Left lung (tissue), 14 donors: ENCODE measurements at places on chromosomes 4 and X. TPM values are rescaled to one million over a fixed set of nuclear protein-coding genes. Genes with fewer than 3 reads are reported as not detected.

Gene IL21
- not detected for polyA plus RNA-seq

DNA sequence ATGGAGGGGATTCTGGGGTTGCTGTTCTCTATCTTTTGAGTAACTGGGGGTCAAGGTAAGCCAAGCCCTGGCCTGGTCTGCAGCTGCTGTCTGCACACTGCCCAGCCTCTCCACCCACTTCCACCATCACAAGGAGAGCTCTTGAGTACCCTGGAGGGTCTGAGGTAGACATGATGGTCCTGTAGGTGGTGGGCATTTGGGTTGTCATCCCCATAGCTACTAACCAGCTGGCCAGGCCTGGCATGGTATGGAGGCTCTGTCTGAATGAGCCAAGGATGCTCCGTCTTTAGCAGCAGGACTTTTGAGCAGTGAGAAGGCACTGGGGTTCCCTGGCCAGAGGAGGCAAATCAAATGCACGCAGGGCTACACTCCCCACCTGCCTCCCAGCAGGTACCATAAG lies 82.7 kb downstream of the NHSL2 start:
- no peak for DNase-seq

DNA sequence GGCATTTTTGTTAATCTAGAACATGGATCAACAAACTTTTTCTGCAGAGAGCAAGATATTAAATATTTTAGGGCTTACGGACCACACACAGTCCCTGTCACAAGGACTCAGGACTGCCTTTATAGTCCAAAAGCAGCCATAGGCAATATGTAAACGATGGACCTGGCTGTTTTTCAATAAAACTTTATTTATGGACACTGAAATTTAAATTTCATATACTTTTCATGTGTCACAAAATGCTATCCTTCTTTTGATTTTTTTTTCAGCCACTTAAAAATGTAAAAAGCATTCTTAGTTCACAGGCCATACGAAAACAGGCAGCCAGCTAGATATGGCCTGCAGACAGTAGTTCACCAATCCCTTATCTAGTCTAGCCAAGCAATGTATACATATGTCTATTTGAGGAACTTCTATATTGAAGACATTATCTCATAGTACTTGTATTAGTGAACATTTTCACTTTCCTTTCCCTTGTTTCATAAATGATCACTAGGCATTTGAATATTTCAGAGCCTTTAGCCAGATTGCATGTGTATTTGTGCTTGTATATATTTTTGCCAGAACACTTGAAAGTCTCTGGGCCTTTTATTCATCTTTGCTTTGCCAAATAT lies 350.9 kb downstream of the RPA4 start:
- DNase-seq = no peak

Gene GNRHR
- polyA plus RNA-seq = 0.66 TPM

DNA sequence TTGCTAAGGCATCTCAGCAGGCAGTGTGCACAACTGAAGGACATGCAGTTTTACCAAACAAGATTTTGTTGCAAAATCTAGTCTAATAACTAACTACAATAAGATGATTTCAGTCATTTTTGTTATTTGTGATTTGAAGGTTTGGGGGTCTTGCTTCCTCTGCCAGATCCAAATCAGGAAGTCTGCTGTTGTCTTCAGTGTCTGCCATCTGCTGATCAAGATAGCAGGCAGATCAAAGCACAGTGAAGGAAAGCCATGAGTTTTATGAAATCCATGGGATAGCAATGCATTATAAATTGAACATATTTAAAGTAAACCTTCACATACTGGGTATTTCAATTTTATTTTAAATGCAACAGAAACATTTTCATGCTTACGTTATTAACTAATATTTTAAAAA lies 169.1 kb upstream of the ETNPPL start:
- DNase-seq = no peak

GRCh38 chr4:152684007-152684406 lies 4.2 kb upstream of the TMEM154 start:
- DNase-seq = no peak

Gene VCX3A
- not detected for polyA plus RNA-seq

- no peak for DNase-seq
Measured at GRCh38 chr4:74969507-74970474, 36.9 kb downstream of the PARM1 start.

Gene TMEM31
- 1.6 TPM for polyA plus RNA-seq

DNA sequence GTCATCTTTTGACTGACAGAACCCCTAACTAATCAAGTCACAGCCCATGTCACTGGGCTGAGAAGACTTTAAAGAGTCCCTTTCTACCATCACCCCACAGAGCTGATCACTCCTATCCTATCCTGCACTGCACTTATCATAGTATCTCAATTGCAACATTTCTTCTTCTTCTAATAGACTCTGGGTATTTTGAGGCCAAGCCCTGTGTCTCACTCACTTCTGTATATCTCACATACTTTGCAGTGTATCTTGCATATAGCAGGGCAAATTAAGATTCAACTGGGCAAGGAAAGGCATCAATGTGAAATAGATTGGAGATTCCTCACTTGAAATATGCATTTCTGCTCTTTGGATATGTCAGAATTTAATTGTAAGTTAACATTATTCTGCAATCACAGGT lies 531.5 kb upstream of the SLIT2 start:
- no peak for DNase-seq

Gene SPANXB1
- not detected for polyA plus RNA-seq

Gene DTHD1
- 1.3 TPM for polyA plus RNA-seq

Gene TBX22
- polyA plus RNA-seq = not detected

GRCh38 chrX:9980927-9981326 lies 13.8 kb downstream of the CLDN34 start:
- no peak for DNase-seq

DNA sequence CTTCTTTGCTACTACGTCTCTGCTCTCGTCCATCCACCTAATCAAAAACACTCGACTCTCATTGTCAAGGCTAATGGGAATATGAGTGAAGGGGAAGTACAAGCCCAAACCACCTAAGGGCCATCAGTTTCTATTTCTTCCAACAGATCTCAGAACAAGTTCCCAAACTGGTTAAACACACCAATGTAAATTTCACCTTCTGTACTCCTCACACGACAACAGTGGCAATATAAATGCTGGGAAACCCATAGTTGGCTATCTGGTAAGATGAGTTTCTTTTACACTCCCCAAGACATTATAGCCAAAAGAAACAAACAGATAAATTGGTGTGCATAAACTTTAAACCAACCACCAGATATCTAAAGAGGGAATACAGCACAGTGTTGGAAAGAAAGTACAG lies 21.9 kb downstream of the ACSL1 start:
- no peak for DNase-seq

Gene CPXCR1
- not detected for polyA plus RNA-seq

- DNase-seq = no peak
Measured at GRCh38 chr4:165541851-165542459, 163.1 kb downstream of the CPE start.

DNA sequence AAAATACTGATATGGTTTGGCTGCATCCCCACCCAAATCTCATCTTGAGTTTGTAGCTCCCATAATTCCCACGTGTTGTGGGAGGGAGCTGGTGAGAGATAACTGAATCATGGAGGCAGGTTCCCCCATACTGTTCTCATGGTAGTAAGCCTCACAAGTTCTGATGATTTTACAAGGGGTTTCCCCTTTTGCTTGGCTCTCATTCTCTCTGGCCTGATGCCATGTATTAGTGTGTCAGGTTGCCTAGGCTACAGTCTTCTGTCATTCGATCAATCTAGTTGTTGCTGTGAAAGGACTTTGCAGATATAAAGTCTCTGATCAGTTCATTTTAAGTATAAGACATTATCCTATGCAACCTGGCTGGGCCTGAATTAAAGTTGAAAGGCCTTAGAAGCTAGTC lies 209.3 kb upstream of the MAOA start:
- DNase-seq = no peak

DNA sequence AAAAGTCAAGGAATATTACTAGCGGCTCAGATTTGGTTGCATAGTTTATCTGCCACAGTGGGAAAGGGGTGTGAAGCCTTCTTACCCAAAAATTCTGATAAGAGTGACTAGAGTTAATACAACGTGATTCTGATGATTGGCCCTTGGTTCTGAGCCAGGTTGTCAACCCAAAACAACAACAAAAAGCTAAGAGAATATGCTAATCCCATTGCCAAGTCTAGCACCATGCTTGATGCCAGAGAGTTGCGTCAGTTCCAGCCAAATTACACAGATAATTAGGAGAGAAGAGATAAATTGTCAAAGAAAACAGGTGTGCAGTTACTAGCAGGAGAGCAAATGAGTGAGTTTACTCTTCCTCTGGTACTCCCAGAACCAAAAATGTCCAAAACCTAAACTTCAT lies 287.4 kb upstream of the AGA start:
- no peak for DNase-seq

DNA sequence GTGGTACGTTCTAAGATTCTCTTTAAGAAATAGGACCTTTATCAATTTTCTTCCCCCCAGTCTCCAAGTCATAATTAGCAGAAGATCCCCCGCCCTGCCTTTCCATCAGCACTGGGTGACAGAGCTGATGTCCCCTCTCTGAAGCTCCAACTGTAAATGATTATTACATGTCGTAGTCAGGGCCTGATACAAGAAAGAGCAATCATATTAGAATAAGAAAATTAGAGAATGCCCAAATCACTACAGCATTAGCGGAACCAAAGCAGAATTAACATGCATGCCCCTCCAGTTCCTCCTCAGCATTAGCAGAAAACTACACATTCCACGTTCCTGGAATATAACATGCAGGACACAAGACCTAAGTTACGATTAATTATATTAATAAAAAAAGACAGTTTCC lies 717 bp downstream of the GPM6B start:
- no peak for DNase-seq
